ENCODE measurements at places on chromosomes 3 and 15.

- peak; percentile 73 for DNase-seq
Measured at GRCh38 chr3:106862067-106862466, 515.2 kb upstream of the CCDC54 start.

GRCh38 chr3:169387751-169388696, 275.5 kb downstream of the MECOM start:
- peak; percentile 4 for DNase-seq

- DNase-seq = no peak
Measured at GRCh38 chr3:52204337-52205073, 6.5 kb downstream of the ALAS1 start.

DNA sequence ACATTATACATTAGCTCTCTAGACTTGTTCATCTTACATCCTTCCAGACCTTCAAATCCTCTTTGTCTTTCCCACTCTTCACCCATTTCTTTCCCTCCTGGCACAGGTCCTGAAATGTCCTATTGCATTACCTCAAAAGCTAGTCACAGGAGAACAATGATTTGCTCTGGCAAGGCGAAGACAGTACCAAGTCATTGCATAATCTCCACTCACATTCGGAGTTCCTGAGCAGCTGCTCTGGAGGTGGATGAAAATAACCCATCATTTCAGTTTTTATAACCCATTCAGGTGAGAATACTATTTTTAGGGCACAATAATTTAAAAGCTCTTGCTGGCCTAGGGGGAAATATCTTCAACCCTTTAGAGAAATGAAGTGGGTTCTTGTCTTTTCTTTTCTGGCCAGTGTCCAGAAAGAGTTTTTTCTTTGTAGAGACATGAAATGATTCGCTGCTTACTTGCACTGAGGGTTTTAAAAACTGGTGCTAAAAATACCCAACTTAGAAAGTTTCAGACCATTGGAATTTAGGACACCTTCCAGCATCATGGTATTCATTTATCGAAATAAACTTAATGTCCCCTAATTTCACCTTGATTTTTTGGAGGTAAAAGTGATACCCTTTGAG, 23.4 kb upstream of the DYNC1LI1 start:
- DNase-seq = peak; percentile 45

DNA sequence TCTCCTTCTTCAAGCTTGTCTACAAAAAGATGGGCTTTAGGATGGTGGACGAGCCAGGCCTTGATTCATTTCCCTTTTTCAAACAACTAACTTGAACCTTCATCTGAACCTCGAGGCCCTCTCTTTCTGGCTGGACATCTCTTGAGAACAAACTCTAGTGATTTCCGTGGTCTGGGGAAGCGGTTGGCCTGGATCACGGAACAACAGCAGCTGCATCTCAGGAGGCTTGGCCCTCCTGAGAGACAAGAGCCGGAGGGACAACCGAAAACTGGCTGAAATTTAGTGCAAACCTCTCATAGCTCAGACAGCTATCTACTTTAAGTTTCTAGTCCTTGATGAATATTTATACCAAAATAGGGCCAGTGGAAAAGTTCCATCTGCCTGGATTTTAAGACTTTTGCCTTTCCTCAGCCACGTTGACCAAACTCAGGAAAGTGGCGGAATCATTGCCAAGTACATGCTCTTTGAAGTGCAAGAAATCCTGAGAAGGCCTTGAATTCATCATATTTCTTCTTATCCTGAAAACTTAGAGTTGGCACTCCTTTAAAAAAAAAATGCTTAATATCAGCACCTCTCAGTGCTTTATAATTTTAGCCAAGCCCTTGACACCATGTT, 14.5 kb downstream of the LMCD1 start:
- DNase-seq = no peak

DNA sequence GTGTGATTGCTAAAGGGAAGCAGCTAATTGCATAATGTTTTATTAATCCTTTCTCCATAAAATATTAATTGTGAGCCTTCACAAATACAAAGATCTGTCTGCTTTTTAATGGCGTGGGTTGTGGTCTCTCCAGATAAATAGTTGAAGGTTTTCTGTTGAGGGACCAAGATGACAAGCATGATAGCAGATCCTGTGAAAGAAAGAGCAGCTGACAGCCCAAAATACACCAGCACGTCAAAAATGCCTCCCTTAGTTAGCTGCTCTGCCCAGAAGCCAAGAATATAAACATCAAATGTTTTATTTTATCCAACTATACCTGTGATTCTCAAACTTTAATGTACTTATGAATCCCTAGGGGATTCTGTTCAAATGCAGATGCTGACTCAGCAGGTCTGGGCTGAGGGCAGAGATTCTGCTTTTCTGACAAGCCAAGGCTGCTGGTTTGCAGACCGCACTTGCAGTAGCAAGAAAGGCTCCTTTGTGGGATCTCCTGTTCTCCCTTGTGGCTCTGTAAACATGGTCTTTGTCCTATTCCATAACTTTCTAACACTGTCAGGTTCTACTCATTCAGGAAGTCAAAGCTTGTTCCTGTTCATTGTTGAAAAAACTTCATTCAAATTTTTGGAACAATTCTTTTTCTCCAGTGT, 119.1 kb upstream of the SLC25A36 start:
- DNase-seq = no peak

DNA sequence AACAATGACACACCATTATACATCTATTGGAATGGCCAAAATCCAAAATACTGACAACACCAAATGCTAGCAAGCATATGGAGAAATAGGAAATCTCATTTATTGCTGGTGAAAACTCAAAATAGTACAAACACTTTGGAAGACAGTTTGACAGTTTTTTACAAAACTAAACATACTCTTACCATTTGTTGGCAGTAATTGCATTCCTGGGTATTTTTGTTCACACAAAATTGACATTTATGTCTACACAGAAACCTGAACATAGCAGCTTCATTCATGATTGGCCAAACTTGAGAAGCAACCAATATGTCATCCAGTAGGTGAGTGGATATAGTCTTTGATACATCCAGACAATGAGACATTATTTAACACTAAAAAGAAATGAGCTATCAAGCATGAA, 489.9 kb downstream of the PLOD2 start:
- no peak for DNase-seq

- peak; percentile 68 for DNase-seq
Measured at GRCh38 chr15:77493324-77493907, 72.7 kb downstream of the HMG20A start.

DNA sequence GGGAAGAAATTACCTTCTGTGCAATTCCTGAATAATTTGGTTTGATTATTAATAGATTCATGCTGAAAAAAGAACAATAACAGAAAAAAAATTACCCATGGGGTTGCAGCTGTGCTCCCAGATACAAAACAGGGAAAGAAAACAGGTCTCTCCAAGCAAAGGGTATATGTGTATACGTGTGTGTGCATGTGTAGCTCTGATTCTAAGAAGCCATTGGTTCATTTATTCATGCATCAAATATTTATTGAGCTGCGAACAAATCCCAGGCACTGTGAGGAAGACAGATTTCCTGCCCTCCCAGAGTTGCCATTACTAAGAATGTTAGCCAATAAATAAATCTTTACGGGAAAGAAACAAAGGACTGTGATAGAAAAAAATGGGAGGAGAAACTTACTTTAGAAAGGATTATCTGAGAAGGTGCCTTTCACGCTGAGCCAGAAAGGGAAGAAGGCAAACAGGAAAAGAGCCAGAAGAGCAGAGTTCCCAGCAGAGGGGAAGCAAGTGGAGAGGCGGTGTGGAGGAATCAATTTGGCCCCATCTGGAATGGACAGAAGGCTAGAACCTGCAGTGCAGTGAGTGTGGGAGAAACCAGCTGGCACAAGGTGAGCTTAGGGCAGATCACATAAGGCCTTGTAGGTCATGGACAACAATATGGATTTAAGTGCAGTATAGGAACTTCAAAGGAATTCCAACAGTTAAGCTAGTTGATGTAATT, 20.7 kb downstream of the CHL1 start:
- no peak for DNase-seq

- DNase-seq = peak; percentile 31
Measured at GRCh38 chr15:59140422-59141226, 35.7 kb downstream of the CCNB2 start.

- DNase-seq = peak; percentile 72
Measured at GRCh38 chr3:134315286-134316106, 58.8 kb downstream of the AMOTL2 start.

GRCh38 chr3:170132335-170132734, 49.2 kb downstream of the PHC3 start:
- no peak for DNase-seq

GRCh38 chr3:109984976-109985375, 647.6 kb upstream of the DPPA4 start:
- DNase-seq = no peak

DNA sequence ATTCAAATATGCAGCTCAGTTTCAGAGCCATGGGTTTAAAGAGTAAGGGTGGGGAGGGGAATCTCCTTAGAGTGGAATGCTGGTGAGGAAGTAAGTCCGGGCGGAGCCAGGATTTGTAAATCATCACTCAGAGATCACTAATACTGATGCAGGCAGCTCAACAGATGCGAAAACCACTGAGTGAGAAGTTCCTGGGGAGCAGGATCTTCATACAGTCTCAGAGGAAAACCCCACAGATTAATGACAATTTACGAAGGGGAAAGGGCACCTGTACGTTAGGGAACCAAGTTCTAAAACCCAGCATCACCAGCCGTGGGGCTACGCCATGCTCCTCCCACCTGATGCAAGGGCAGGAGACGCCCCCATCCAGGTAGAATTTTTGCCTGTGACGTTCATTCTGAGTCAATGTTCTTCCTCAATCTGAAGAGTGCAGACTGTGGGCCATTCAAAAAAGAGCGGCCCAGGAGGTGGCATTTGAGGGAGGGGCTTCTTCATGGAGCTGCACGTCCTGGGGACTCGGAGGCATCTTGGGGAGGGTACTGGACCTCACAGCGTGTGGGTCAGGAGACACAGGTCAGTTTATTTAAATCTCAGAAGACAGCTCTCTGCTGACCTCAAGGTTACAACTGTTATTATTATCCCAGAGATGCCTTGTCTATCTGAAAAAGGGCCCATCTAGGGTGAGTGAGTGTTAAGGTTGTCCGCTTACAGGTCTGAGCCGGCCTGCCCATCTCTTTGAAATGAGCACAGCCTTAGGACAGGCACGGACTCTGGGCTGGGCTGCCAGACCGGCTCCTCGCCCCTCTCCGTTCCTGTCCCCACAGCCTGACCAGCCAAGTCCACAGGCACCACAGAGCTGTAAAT, 228.0 kb downstream of the XXYLT1 start:
- DNase-seq = peak; percentile 8

- no peak for DNase-seq
Measured at GRCh38 chr3:125147491-125147820, 65.1 kb downstream of the SLC12A8 start.

DNA sequence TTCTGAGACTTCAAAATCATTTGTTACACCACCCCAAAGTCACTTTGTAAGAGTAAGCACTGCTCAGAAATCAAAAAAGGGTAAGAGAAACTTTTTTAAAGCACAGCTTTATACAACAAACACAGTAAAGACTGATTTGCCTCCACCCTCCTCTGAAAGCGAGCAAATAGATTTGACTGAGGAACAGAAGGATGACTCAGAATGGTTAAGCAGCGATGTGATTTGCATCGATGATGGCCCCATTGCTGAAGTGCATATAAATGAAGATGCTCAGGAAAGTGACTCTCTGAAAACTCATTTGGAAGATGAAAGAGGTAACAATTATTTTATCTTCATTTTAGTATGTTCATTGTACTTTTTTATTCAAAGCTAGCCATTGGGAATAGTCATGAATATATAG, 32.6 kb downstream of the BLM start:
- no peak for DNase-seq

DNA sequence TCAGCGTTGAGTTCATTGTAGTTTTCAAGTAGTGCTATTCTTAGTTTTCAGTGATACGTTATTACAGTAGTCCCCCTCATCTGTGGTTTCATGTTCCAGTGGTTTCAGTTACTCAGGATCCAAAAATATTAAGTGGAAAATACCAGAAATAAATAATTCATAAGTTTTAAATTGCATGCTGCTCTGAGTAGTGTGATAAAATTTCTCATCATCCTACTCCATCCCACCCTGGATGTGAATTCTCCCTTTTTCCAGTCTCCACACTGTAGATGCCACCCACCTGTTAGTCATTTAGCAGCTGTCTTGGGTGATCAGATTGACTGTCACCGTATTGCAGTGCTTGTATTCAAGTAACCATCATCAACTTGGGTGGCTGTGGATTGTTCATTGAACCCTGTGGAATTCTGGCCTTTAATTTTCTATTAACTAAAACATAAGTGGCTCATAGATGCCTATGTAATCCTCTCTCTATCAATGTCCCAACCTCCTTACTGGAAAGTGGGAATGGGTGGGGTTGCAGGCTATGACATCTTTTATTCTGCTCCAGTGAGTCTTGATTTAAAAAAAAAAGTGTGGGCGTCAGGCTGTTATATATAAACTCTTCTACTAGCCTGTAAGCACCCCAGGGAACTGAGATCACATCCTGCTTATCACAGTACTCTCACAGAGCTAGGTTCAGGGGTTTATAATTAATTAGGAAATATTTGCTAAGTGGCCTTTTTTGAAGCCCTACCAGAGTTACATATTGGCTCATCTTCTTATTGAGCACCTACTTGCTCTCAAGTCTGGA, 97.5 kb downstream of the CFAP20DC start:
- DNase-seq = peak; percentile 10

DNA sequence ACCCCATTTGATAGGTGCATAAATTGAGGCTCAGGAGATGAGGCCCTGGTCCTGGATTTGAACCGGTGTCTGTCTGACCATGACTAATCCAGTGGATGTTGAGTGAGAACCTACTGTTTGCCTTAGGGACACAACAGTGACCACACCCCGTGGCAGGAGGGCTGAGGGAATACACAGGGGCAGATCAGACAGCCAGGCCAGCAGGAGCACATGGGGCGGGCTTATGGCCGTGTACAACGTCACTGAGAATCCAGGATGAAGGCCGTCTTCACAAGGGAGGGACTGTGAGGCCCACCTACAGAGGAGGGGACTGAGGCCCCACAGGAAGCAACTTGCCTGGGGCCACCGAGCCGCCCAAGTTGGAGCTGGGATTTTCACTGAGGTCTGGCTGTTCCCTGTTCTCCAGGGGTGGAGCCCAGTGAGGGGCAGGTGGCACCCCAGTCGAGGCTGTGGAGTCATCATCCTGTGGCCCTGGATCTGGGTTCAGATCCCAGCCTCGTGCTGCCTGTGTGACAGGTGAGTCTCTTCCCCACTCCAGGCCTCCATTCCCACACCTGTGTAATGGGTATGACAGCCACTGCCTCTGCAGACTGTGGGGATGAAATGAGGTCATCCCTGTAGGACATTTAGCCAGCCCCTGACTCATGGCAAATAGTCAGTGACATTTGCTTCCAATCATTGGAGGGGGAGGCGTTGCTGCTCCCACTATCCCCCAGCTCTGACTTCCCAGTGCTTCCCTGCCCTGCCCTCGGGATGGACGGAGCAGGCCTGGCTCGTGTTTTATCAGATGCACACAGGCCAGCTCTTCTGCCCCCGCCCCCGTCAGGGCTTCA, 6.3 kb upstream of the PLXND1 start:
- DNase-seq = peak; percentile 26

- peak; percentile 36 for DNase-seq
Measured at GRCh38 chr15:89167267-89168176, 53.9 kb downstream of the RLBP1 start.

- DNase-seq = no peak
Measured at GRCh38 chr15:40693904-40694687, 878 bp upstream of the RAD51 start.

GRCh38 chr3:11717768-11718636, 74.3 kb upstream of the VGLL4 start:
- peak; percentile 57 for DNase-seq

GRCh38 chr3:156425651-156426050, 129.3 kb downstream of the SSR3 start:
- no peak for DNase-seq

GRCh38 chr3:151969026-151969642, 95.7 kb downstream of the SUCNR1 start:
- DNase-seq = peak; percentile 10

All from fibroblast of skin of abdomen (primary cell).